Fibroblast of lung (primary cell): ENCODE measurements at places on chromosomes 5 and 9. TPM values are rescaled to one million over a fixed set of nuclear protein-coding genes. Genes with fewer than 3 reads are reported as not detected.

The CNTNAP3 gene
- under 0.01 TPM in 1 of 2 replicates, not detected in the other for total RNA-seq

The SPEF2 gene
- total RNA-seq, result 5.9 and 6.9 TPM in 2 replicates

The ZNF79 gene
- 12.6 and 15.0 TPM in 2 replicates for total RNA-seq

The CDC20B gene
- total RNA-seq, result under 0.01 TPM in 1 of 2 replicates, not detected in the other

The OR13C8 gene
- total RNA-seq, result not detected in 2 replicates

DNA sequence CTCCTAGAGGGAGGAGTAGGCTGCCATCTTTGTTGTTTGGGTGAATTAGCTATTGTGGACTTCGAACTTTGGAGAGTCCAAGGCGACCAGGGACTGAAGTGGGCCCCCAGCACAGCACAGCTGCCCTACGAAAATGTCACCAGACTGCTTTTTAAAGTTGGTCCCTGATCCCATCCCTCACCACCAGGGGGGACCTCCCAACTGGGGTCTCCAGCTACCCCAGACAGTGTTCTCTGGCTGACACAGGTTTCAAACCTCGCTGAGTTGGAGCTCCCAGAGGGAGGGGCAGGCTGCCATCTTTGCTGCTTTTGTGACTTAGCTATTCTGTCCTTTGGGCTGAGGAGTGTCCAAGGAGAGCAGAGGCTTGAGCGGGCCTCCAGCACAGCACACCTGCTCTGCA lies 45.7 kb upstream of the ADRB2 start:
- DNase-seq, result no peak

DNA sequence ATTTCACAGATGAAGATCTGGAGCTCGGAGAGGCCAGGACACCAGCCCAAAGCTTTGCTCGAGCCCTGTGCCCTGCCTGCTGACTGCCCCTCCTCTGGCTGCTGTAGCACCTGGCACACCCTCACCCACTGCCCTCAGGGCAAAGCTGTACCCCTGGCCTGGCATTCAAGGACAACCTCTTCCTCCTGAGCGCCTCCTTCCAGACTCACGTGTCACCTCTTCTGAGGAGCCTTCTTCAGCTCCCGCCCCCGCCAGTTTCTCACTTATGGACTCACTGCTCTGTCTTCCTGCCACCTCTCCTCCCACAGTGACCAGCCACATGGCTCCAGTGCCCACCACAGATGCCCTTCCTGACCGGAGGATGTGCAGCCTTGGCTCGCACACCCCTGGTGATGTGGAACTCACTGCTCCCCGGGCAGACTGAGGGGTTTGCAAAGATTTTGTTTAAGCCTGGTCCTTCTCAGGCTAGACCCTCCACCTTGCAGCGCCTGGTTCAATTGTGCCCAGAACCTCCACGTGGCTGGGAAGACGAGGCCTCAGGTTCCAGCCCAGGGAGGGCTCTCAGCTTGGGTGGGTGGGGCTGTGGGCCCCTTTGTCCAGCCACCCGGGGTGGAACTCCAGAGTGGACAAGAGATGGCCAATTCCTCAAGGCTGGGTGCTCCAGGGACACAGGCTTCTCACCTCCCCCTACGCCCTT lies 46.6 kb upstream of the PHYKPL start:
- no peak for DNase-seq

DNA sequence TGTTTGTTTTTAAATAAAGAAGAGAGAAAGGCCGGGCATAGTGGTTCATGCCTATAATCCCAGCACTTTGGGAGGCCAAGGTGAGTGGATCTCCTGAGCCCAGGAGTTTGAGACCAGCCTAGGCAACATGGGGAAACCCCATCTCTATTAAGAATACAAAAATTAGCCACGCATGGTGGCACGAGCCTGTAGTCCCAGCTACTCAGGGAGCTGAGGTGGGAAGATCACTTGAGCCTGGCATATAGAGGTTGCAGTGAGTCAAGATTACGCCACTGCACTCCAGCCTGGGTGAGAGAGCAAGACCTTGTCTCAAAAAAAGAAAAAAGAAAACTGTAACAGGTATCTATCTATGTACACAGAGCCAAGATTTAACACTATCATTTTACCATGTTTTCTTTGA lies 34.2 kb upstream of the CDC42SE2 start:
- no peak for DNase-seq

- DNase-seq, result no peak
Observed at GRCh38 chr5:16980983-16981382, 44.9 kb upstream of the MYO10 start.

DNA sequence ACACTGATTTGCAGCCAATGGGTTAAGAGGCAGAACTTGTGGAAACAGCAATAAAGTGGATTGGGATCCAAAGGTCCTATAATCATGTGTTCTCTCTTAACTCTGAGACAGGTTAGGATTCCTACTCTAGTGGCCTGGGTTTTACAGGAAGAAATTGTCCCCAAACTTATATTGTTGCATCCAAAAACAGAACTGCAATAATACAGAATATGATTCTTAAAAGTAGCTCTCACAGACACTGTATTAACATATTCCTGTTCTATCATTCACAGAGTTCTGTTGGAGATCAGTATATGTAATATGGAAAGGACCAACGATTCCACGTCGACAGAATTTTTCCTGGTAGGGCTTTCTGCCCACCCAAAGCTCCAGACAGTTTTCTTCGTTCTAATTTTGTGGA lies at the start of gene OR13C8:
Gene OR13C8 (plus strand): TSS at position 301 of the 400 bp plus-strand sequence. CDS start 0 bp downstream, at position 301.
- DNase-seq, result no peak

GRCh38 chr5:135221187-135221473 lies 177.9 kb downstream of the MACROH2A1 start:
- no peak for DNase-seq

- no peak for DNase-seq
Observed at GRCh38 chr5:10621832-10622231, 58.0 kb downstream of the ANKRD33B start.

DNA sequence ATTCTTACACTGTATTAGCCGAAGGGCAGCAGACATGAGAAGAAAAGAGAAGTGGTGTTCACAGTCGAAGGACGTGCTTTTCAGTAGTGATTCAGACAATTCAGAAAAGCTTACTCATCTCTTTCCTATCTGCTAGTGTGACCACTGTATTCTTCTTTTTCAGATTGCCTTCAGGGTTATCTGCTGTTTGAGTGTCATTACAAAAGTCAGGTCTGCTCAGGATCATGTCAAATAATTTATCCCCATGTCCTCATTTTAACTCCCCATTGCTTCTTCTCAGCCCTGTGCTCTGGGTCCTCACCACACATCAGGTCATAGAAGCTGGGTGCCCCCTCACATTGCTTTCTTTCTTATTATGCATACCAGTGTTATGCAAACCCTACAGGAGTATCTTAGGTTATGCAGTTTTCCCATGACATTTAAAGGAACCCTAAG lies 394.0 kb downstream of the CETN3 start:
- DNase-seq, result peak; percentile 8

DNA sequence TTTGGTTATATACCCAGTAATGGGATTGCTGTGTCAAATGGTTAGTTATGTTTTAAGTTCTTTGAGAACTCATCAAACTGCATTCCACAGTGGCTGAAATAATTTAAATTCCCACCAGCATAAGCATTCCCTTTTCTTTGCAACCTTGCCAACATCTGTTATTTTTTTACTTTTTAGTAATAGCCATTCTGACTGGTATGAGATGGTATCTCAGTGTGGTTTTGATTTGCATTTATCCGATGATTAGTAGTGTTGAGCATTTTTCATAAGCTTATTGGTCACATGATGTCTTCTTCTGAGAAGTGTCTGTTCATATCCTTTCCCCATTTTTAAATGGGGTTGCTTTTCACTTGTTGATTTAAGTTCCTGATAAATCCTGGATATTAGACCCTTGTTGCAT lies 435.7 kb upstream of the RIOK2 start:
- peak; percentile 84 for DNase-seq

GRCh38 chr9:112487008-112487798 lies 576 bp downstream of the KIAA1958 start:
- peak; percentile 57 for DNase-seq

- peak; percentile 22 for DNase-seq
Observed at GRCh38 chr5:134437340-134437846, 25.7 kb upstream of the CDKN2AIPNL start.
